ENCODE measurements at places on chromosomes 13 and 19. TPM values are rescaled to one million over a fixed set of nuclear protein-coding genes. Genes with fewer than 3 reads are reported as not detected.

KLF1 gene
- 7.1 TPM for total RNA-seq

OR7A10 gene
- total RNA-seq, result not detected

SLC39A3 gene
- 24.8 TPM for total RNA-seq

CYP4F22 gene
- total RNA-seq, result 0.23 TPM

TMPRSS9 gene
- total RNA-seq, result 0.23 TPM

ADPRHL1 gene
- total RNA-seq, result 20.1 TPM

TLE6 gene
- 7.6 TPM for total RNA-seq

PDE4A gene
- 4.8 TPM for total RNA-seq

B3GNT3 gene
- 7.4 TPM for total RNA-seq

MIA gene
- total RNA-seq, result 3.8 TPM

NCCRP1 gene
- total RNA-seq, result 2.3 TPM

LMTK3 gene
- 1.9 TPM for total RNA-seq

CCL25 gene
- not detected for total RNA-seq

TMEM238 gene
- total RNA-seq, result 1.6 TPM

SPC24 gene
- 28.0 TPM for total RNA-seq

LILRA2 gene
- total RNA-seq, result 1.1 TPM

NOVA2 gene
- 2.7 TPM for total RNA-seq

RUVBL2 gene
- 105 TPM for total RNA-seq

LENG1 gene
- 5.4 TPM for total RNA-seq

FFAR1 gene
- total RNA-seq, result 0.23 TPM

ZSCAN4 gene
- total RNA-seq, result not detected

All from metanephros (tissue), 2 donors.